KBM-7 (cell line): ENCODE measurements at places on chromosomes 1 and 21.
A peak's percentile ranks its signal among the peaks of the same experiment; 100 is the strongest.

- no peak for DNase-seq
Observed at GRCh38 chr1:229204921-229205777, 65.8 kb upstream of the RAB4A start.

GRCh38 chr21:16047904-16048303, 318.1 kb downstream of the USP25 start:
- DNase-seq, result no peak

GRCh38 chr1:90347366-90347765, 352.5 kb downstream of the ZNF326 start:
- DNase-seq, result peak; percentile 26

DNA sequence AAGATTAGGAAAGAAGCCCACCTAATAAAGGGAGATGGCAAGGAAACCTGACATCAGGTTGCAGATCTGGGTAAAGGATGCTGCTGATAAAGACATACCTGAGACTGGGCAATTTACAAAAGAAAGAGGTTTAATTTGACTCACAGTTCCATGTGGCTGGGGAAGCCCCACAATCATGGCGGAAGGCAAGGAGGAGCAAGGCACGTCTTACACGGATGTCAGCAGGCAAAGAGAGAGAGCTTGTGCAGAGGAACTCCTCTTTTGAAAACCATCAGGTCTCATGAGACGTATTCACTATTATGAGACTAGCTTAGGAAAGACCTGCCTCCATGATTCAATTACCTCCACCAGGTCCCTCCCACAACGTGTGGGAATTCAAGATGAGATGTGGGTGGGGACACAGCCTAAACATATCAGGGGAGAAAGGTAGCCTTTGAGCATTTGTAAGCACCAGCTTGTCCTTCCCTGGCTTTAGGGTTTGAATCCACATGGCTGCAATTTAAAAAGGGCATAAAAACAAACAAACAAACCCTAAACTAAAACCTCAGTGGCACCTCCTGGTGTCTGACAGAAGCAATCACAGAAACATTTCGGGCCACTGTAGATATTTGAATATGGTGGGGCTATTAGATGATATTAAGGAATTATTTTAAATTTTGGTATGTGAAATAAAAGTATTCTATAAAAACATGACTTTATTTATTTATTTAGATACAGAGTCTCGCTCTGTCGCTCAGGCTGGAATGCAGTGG, 33.1 kb downstream of the SLC2A7 start:
- DNase-seq, result no peak

- DNase-seq, result no peak
Observed at GRCh38 chr1:43484367-43484766, 30.6 kb upstream of the HYI start.

GRCh38 chr1:197200272-197200899, 53.9 kb upstream of the ASPM start:
- DNase-seq, result peak; percentile 59

DNA sequence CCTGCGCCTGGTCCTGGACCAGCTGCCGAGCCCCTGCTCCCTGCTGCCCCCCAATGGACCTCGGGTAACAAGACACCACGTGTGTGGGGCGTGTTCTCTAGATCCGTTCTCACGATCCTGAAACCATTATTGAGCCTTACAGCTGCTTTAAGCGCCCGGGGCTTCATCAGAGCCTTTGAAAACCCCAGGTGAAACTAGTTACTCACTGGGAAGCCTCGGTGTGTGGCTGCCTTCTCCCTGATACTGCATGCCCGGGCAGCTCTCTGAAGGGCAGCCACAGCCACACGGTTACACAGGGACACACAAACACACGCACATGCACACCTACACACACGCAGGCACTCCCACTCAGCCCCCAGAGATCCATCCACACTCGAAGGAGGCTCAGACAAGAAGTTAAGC, 5.3 kb downstream of the HES2 start:
- DNase-seq, result peak; percentile 51

- no peak for DNase-seq
Observed at GRCh38 chr1:4802024-4802423, 147.6 kb downstream of the AJAP1 start.

GRCh38 chr1:116471241-116471640, 98.2 kb downstream of the ATP1A1 start:
- DNase-seq, result no peak

DNA sequence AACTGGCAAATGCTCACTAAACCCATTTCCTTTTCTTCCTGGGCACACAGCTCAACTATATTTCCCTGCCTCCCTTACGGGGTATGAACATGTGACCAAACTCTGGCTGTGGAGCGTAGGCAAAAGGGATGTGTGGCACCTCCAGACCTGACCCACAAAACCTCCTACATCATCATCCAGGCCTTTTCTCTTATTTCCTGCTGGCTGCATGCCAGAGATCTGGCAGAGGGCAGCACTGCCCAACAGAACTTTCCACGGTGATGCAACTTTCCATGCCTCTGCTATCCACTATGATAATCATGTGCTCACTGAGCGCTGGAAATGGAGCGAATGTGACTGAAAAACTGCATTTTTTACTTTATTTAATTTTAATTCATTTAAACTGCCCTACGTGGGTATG, 99.6 kb upstream of the CACNA1E start:
- no peak for DNase-seq

DNA sequence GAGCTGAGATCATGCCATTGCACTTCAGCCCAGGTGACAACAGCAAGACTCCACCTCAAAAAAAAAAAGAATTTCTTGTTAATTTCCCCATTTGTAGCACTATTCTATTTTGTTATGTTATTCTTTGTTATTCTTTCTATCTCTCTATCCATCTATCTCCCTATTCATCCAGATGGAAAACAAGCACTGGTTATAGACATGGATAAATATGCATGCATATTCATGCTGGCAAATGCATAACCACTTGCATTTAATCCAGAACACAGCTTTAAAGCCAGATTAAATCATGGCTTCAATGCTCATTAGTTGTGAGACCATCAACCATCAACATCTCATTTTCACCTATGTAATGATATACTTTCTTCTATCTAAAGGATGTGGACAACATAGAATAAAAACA, 21.5 kb upstream of the KLHL20 start:
- no peak for DNase-seq

- no peak for DNase-seq
Observed at GRCh38 chr1:174680101-174680500, 232.3 kb downstream of the GPR52 start.

DNA sequence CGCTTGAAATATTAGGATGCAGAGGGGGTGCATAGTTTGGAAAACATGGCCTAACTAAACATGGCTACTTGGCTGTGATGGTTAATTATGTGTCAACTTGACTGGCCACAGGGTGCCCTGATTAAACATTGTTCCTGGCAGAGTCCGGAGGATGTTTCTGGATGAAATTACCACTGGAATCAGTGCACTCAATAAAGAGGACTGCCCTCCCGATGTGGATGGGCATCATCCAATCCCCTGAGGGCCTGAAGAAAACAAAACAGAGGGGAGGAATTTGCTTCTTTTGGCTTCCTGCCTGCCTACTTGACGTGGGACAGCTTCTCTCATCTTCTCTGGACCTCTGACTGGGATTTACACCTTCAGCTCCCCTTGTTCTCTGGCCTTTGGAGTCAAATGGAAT, 79.1 kb upstream of the KCNE2 start:
- DNase-seq, result no peak

DNA sequence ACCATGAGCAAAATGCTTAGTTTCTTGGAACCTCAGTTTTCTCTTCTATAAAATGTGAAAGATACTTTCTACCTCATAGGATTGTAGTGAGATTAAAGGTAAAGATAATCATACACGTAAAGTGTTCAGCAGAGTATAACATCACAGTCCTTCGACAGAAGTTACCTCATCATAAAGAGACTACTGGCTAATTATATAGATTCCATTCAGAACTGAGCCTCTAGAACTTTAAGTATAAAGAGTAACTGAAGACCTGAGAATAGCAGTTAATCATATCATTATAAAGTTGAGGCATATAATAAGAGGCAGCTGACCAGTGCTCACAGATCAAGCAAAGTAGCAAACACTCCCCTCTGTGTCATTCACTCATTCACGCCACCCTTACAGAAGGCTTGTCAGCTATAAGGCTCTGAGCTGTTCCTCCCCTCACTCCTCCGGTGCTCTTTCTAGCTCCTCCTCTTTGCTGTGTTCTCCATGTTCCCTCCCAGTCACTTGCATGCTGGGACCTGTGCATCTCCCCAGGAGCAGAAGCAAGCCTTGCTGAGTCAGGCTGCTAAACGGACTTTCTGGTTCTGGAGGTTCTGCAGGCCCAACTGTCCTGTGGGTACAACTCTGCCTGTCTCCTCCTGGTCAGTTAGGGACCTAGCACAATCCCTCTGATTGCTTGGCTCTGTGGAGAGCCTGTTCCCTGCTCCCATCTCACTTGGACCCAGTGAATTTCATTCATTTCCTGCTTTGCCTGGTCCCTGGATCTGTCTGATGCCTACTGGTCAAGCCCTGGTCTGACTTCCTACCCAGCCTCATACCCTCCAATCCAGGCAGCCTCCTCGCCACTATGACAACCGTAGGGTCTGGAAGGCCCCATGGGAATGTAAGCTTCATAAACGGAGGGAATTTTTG, 28.3 kb upstream of the LY9 start:
- no peak for DNase-seq

- no peak for DNase-seq
Observed at GRCh38 chr21:40882192-40882915, 35.4 kb upstream of the DSCAM start.

- no peak for DNase-seq
Observed at GRCh38 chr1:117372863-117373412, 5.7 kb downstream of the MAN1A2 start.

GRCh38 chr1:178273707-178274410, 180.0 kb downstream of the RASAL2 start:
- DNase-seq, result no peak
